ENCODE measurements at places on chromosomes 5 and 9. TPM values are rescaled to one million over a fixed set of nuclear protein-coding genes. Genes with fewer than 3 reads are reported as not detected.

The SAPCD2 gene
- total RNA-seq, result 57.5 TPM

- no peak for DNase-seq
Observed at GRCh38 chr9:20584968-20585643, 37.2 kb downstream of the MLLT3 start.

The KLF9 gene
- total RNA-seq, result 0.77 TPM

- no peak for DNase-seq
Observed at GRCh38 chr5:56185768-56186311, 47.3 kb downstream of the ANKRD55 start.

DNA sequence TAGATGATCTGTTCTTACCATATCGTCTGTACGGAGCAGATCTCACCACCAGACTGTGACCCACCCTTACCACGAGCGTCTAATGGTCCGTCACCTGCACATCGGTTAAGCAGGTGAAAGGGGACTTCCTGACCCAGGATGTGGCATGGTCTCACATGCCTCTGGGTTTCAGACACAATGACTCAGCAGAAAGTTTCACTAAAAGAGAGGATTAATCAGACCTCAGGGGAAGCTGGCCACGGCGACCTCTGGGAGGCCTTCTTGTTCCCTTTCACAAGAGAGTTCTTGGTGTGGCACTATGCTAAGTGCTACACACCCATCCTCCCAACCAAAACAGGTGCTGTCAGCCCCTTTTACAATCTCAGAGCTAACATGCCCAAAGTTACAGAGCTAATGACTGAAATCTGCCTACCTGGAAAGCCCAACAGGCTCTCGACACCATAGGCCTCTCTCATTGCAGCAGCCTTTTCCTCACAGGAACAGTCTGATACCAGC, 41.6 kb downstream of the ADAMTS12 start:
- DNase-seq, result no peak

The GABRP gene
- 8.8 TPM for total RNA-seq

GRCh38 chr5:16902846-16903245, 33.2 kb downstream of the MYO10 start:
- no peak for DNase-seq

The NMUR2 gene
- 0.57 TPM for total RNA-seq

GRCh38 chr5:161775891-161776290, 72.0 kb upstream of the GABRA1 start:
- DNase-seq, result no peak

The SPINK1 gene
- total RNA-seq, result 1,916 TPM

GRCh38 chr5:39519566-39520231, 94.9 kb upstream of the DAB2 start:
- DNase-seq, result peak; percentile 11

GRCh38 chr9:135622415-135623020, 16.8 kb downstream of the GLT6D1 start:
- no peak for DNase-seq

DNA sequence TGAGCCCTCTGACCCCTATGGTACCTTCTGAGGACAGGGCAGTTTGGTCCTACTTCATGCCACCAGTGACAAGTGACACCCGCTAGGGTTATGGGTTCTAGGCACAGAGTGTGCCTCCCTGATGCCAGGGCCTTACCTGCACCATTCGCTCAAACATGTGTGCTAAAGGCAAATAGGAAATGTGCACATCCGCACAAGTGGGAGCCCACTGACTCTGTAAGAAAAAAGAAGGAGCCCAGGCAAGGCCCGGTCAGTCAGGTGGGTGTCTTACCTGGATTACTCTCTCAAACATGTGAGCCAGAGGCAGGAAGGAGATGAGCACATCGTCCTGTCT, 29.1 kb upstream of the MEIKIN start:
- DNase-seq, result no peak

The FTMT gene
- total RNA-seq, result not detected

The TIGD6 gene
- total RNA-seq, result 3.0 TPM

The LRRC14B gene
- not detected for total RNA-seq

The TRIM7 gene
- 1.0 TPM for total RNA-seq

DNA sequence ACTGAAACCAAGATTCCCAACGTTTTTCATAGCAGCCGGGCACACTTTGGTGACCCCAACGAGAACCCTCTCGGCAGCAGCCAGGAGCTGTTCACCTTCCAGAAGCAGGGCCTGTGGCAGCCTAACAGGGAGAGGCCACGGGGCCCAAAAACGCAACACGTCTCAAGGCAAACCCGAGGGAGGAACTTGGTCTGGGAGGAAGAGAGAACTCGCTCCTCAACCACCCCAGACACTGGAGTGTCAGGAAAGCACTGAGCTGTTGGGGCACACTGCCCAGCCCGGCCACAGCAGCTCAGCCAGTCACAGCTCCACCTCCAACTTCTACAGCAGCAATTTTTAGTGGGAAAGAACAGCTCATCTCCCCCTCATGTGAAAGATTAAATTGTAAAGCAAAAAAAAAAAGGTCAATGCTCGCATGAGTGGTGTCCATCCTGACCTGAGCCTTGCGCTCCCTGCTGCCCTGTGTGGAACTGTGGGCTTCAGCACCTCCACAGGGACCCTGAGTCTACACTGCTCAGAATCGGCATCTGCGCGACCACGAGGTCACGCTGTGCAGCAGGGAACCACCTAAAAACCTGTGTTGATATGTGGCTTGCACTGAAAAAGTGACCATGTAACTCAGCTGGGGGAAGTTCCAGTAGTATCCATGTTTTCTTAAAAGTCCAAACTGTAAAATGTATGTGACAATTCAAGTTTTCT, 55.0 kb downstream of the IPPK start:
- no peak for DNase-seq

DNA sequence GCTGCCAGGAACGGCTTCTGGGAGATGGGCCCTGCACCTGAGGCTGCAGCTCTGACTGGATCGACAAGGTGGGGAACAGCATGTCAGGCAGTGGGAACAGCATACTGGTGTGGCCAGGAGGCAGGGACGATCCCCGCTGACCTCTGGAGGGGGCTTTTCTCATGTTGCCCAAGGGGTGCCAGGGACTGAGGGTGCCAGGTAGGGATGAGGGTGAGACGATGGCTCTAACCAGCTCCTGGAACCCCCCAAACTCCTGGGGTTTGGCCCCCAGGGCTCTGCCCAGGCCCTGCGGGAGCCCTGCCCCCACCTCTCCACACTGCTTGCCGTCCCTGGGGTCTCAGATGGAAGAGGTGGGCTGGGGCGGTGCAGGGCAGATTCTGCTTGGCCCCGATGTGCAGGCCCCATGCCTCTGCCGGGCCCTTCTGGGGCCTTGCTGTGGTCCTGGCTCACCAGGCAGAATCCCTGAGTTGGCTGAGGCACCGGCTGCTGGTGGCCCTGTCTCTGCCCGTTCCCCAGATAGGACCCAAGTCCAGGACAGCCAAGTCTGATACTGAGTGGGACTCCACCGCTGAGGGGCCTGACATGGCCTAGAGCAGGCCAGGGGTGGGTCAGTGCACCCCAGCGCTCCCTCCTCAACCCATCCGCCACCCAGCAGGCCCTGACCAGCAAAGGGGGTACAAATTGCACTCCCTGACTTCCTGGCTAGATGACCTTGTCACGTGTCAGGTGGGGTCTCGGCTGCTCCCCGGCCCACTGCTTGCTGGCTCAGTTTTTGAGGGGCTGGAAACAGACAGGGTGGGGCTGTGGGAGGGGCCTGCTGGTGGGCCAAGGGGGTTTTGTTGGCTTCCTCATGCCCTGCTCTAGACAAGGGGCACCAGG, 28.4 kb upstream of the RNF130 start:
- DNase-seq, result no peak

DNA sequence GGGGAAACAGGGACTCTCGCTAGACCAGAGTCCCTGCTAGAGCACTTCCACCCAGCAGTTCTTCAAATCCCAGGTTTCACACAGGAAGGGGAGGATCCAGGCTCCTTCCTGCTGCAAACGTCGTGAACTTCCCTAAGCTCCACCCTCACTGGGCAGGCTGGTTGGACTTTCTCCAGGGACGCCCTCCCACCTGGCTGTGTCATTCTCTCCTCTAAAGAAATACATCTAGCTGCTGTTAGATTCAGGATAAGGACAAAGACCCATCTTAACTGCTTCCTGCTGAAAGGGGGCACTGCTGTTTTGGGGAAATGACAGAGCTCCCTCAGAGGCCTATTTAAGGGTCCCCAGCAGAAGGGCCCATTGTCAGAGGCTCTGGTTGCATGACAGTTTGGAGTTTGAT, 230.7 kb downstream of the SEMA6A start:
- peak; percentile 10 for DNase-seq

The GABRA1 gene
- not detected for total RNA-seq

GRCh38 chr9:34502891-34503290, 19.9 kb downstream of the ENHO start:
- no peak for DNase-seq

The SCGB3A2 gene
- not detected for total RNA-seq

The QSOX2 gene
- 26.9 TPM for total RNA-seq

DNA sequence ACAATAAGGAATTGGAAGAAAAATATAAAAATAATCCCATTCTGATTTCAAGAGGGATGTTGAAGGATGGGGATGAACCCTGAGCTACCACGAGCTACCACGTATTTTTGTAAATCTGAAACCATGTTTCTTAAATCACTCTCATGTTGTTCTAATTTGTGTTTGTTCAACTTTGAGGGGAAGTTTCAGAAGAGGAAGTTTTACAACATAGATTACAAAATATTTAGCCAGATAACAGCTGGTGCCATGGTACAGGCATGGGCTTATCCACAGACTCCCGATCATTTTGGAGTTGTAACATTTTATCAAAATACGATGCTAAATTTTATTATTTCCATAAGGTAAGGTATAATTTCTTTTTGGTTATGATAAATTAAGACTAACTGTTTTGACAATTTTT, 15.2 kb downstream of the CCDC125 start:
- DNase-seq, result no peak

The SLC6A7 gene
- not detected for total RNA-seq

The GLIPR2 gene
- total RNA-seq, result 1.9 TPM

GRCh38 chr5:61625681-61626621, 293.9 kb downstream of the ZSWIM6 start:
- no peak for DNase-seq

DNA sequence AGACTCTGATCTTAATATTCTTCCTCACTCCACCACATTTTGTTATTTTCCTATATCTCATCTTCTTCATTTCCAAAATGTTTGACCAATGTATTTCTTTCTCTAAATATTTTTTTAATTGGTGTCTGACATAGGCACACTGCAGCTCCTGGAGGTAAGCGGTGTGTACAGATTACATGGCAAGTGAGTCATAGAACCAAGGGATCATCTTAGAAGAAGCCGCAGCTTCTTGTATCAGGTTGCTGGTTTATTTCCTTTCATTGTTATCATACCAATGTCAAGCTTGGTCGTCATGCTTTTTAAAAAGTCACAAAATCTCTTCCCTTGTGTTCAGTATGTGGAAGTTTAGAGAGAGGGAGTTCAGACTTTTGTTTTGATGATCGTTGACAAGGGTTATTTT, 526.1 kb upstream of the CDH18 start:
- no peak for DNase-seq

GRCh38 chr5:93385655-93386054, 195.4 kb downstream of the NR2F1-AS1 start:
- no peak for DNase-seq

GRCh38 chr5:163459462-163459818, 462 bp downstream of the NUDCD2 start:
- no peak for DNase-seq

DNA sequence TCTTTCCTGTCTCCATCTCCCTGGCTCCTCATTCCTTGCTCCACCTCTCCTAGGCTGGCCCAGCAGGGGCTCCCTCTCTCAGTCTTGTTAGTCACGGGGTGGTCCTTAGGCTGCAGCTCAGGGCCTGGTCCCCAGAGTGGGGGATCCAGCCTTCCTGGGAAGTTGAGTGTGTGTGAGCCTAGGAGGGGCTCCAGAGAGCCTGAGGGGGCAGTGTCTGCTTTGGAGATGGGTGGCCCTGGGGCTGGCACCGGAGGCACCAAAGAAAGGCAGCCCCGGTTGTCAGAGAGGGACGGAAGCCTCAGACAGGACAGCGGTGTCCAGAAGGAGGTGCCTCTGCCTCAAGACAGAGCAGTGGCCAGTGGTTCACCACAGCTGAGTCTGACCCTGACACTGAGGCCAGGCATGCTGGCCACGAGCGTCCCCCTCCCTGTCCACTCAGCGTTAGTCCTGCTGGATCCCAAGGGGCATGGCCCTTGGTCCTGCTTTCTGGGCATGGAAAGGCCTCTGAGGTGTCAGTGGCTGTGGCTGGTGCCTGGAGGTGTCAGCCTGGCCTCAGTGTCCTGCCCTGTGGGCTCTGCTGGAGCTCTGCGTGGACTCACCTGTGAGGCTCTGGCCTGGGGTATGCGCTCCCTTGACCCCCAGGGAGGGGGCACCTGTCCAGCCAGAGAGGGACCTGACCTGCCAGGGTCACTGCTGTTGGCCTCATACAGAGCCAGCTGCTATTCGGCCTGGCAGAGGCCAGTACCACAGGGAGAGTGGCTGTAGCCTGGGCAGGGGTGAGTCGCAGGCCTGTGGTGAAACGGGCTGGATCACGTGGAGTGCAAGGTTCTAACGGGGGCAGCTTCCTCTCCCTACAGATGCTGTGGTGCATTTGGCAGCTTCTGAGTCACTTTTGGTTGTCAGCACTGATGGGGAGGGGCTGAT, 130.6 kb downstream of the CACNA1B start:
- peak; percentile 28 for DNase-seq

DNA sequence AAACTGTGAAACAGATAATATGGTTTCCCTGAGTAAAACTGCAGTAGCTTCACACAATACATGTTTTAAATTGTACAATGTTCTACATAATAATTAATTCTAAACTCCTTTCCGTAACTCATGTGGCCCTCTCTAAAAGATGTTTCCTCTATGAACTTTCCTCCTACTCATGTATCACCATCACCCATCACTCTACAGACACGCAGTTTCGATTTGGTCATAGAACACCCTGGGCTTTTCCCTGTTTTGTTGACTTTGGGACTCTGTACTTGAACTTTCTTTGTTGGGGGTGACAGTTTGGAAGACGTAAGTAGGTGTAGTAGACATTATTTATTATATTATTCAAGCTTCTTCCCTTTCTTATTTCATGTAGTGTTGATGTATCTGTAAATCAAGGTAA, 44.1 kb upstream of the GABRA6 start:
- DNase-seq, result no peak

DNA sequence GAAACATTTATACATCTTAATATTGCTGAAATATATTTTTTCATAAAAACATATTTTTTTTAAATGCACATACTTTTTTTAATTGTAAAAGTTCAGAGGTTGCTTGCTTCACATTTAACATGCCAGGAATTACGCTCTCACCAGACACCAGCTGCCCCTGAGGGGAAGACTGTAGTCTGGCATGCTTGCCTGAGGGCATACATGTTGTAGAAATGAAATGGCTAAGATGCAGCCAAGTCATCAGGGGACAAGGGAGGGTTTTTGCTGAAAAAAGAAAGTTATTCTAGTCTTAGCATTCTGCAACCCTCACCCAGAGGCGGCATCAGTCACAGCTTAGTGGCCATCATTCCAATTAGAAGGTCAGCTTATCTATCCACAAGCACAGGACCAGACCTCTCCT, 426.7 kb upstream of the FTMT start:
- no peak for DNase-seq

The IL3 gene
- total RNA-seq, result not detected

The GRPEL2 gene
- 36.8 TPM for total RNA-seq

The PRDM9 gene
- total RNA-seq, result not detected

The TOMM5 gene
- total RNA-seq, result 185 TPM

The SPACA9 gene
- 0.64 TPM for total RNA-seq
